Stimulated activated CD4-positive, alpha-beta T cell treated with anti-CD3 and anti-CD28 coated beads, Interleukin-1b, Interleukin-23, amount 100 ng/mL, for 48 hours (primary cell): ENCODE measurements at places on chromosomes 4 and X.

- DNase-seq, result no peak
Measured at GRCh38 chrX:724256-724655, 93.7 kb downstream of the SHOX start.

GRCh38 chr4:2249526-2250356 is 7.8 kb upstream of the HAUS3 start:
- no peak for DNase-seq

- DNase-seq, result no peak
Measured at GRCh38 chr4:113209652-113210320, 160.3 kb downstream of the ANK2 start.

GRCh38 chr4:174307694-174308093 is 24.0 kb downstream of the CEP44 start:
- DNase-seq, result no peak

DNA sequence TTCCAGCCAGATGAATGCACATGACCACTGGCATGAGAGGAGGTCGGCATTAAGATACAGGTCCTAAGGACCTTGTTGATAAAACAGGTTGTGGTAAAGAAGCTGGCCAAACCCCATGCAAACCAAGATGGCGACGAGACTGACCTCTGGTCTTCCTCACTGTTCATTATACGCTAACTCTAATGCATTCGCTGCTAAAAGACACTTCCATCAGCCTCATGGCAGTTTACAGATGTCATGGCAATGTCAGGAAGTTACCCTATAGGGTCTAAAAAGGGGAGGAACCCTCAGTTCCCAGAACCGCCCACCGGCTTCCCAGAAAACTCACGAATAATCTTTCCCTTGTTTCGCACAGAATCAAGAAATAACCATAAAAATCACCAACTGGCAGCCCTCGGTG is 182.4 kb downstream of the DHRSX start:
- no peak for DNase-seq

DNA sequence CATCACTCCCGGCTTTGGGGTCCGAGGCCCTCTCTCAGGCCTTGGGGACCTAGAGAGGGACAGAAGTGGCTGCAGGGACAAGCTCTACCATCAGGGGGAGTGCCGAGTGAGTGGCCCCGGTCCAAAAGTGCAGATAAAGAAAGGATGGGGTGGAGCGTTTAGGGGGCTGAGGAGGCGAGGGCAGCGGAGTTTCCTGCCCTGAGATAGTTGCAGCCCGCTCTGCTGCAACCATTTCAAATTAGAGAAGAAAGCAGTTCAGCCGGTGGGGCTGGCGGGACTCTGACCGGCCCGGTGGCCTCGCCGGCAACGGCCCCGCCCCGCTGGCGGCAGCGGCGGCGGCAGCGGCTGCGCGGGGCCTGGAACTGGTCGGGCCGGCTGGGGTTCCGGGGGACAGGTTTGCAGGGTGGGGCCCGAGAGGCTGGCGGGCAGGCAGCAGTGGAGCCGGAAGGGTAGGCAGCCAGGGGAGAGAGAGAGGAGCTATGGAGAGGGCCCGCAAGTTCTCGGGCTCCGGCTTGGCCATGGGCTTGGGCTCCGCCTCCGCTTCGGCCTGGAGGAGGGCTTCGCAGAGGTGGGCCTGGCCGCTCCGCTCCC is 7.6 kb downstream of the DLG3 start:
- DNase-seq, result peak; percentile 43

GRCh38 chr4:152352215-152352614 is 183.7 kb downstream of the FBXW7 start:
- DNase-seq, result no peak

DNA sequence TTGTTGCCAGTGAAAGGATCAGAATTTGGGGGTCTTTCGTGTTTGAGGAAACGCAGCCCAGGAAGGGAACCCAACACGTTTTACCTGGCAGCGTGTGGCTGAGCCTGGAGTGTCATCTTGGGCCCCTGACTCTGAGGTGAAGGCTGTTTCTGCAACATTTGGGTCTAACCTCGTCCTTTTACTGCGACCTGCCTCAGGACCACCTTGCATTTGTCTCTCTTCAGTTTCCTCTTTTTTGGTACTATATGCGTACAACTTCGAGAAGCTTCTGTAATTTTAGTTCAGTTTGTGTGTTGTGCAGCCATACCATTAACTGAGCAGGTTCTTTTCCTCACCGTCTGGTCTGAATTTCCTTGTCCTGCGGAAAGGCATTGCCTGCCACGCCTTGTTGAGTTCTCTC is 61.5 kb downstream of the TMEM131L start:
- DNase-seq, result no peak

DNA sequence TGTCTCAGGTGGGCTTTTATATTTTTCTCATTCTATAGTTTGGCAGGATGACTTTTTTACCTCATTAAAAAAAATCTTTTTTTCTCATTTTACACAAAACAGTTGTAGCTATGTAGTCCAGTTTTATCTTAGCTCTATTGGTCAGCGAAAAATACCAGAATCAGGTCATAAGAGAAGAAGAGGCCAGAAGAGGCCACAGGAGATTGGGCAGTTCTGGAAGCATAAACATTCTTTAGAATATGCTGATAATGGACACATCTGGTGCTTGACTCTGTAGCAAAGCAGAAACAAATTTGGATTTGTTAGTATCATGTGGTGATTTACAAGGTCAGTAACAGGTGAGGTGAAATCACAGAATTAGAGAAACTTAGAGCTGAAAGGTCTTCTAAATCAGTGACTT is 66.6 kb upstream of the ARHGAP24 start:
- DNase-seq, result no peak

DNA sequence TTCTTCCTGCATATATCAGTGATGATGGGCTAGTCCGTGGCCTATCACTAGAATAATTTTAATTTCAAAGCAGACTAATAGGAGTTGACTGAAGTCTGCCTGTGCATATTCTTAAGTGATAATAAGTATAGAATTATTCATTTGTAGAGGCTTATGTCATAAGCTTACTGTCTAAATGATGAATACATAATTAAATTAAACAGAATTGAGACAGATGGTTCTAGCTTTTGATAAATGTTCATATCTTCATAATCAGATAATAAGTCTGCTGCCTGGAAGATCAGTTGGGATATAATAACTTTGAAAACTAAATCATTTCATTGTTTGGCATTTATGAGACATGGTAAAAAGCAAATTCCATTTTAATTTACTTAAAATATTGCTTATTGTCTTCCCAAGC is 1175.6 kb downstream of the TECRL start:
- no peak for DNase-seq

- no peak for DNase-seq
Measured at GRCh38 chr4:12446256-12446655, 1017.6 kb upstream of the HS3ST1 start.
